ENCODE measurements at places on chromosomes 7 and 10. TPM values are rescaled to one million over a fixed set of nuclear protein-coding genes. Genes with fewer than 3 reads are reported as not detected.

Gene ZNF467
- 2.4 TPM for total RNA-seq

Gene SLC39A12
- total RNA-seq = not detected

Gene SPDYE16
- not detected for total RNA-seq

Gene LRIT1
- total RNA-seq = not detected

Gene MSS51
- 0.13 TPM for total RNA-seq

Gene GPR158
- total RNA-seq = 10.9 TPM

Gene ASAH2
- total RNA-seq = 3.0 TPM

Gene RSPH10B2
- not detected for total RNA-seq

Gene SMKR1
- total RNA-seq = 0.40 TPM

Gene MTURN
- total RNA-seq = 2.9 TPM

Gene LIPA
- 18.7 TPM for total RNA-seq

Gene ATP6V1F
- total RNA-seq = 114 TPM

Gene CDHR1
- total RNA-seq = not detected

Gene OR2A5
- not detected for total RNA-seq

Gene TUBB8
- not detected for total RNA-seq

Gene FXYD4
- total RNA-seq = not detected

Gene ANKRD7
- total RNA-seq = 0.74 TPM

Gene ZNF804B
- total RNA-seq = not detected

Gene AKR1C3
- total RNA-seq = 11.0 TPM

Gene TET1
- 0.84 TPM for total RNA-seq

Gene COL17A1
- 14.2 TPM for total RNA-seq

Gene SEMA3A
- total RNA-seq = 7.9 TPM

Gene DCLRE1A
- 11.5 TPM for total RNA-seq

Gene HOXA2
- not detected for total RNA-seq

Gene AKR1D1
- not detected for total RNA-seq

Gene SUFU
- 9.7 TPM for total RNA-seq

Gene CFAP58
- total RNA-seq = 1.8 TPM

Gene EBLN1
- total RNA-seq = not detected

Gene CYP26C1
- total RNA-seq = not detected

Gene PTPRZ1
- 0.30 TPM for total RNA-seq

Gene INTS1
- total RNA-seq = 72.9 TPM

Gene FOXI2
- total RNA-seq = not detected

Gene SLC18A2
- not detected for total RNA-seq

Gene PTF1A
- not detected for total RNA-seq

Gene DYDC1
- total RNA-seq = not detected

Gene SPDYE1
- not detected for total RNA-seq

Gene MPP7
- total RNA-seq = 0.27 TPM

Gene MICALL2
- total RNA-seq = 12.6 TPM
